ENCODE measurements at places on chromosomes 16 and 17. TPM values are rescaled to one million over a fixed set of nuclear protein-coding genes. Genes with fewer than 3 reads are reported as not detected.
A peak's percentile ranks its signal among the peaks of the same experiment; 100 is the strongest.

DNA sequence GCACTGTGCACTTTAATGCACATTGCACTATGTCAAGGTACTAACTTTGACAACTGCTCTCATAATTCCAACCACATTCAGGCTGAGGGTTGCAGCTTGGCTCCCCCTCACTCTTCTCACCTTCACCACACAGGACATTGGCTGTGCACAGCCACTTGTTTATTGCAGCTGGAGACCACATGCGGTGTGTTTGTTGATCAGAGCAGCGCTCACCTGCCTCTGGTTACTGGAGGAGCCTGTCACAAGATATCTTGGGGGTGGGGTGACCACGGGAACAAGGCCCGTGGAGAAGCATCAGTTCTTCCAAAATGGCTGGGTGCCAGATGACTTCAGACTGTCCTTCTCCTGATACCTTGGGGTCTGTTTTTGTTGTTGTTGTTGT lies 10.6 kb upstream of the CCL5 start:
- peak; percentile 81 for DNase-seq

- peak; percentile 72 for DNase-seq
These were observed 8.1 kb upstream of the TIMP2 start for GRCh38 chr17:78933025-78933958.

DNA sequence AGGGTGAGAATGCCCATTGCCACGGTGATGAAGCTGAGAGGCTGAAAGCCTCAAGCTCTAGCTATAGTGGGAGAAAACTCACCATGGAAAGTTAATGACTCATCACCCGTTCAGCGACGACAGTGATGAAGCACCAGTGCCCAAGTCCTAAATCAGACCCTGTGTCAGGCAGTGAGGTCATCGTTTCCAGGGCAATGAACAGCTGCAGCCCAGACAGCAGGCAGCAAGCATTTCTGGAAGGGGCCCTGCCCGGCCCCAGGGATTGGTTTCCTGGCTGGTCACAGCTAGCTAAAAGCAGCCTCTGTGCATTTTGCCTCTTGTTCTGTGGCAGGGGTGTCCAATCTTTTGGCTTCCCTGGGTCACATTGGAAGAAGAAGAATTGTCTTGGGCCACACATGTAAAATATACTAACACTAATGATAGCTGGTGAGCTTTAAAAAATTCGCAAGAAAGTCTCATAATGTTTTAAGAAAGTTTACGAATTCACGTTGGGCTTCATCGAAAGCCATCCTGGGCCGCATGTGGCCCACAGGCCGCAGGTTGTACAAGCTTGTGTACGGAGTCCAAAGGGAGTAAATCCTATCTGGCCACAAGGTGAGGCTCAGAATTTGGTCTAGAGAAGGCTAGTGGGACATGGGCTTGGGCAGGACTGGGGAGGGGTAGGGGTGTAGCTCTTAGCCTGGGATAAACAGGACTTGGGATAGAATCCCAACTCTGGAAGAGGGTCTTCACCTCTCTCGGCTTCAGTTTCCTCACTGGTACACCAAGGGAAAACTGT lies 40.6 kb downstream of the MIS12 start:
- DNase-seq: peak; percentile 92

DNA sequence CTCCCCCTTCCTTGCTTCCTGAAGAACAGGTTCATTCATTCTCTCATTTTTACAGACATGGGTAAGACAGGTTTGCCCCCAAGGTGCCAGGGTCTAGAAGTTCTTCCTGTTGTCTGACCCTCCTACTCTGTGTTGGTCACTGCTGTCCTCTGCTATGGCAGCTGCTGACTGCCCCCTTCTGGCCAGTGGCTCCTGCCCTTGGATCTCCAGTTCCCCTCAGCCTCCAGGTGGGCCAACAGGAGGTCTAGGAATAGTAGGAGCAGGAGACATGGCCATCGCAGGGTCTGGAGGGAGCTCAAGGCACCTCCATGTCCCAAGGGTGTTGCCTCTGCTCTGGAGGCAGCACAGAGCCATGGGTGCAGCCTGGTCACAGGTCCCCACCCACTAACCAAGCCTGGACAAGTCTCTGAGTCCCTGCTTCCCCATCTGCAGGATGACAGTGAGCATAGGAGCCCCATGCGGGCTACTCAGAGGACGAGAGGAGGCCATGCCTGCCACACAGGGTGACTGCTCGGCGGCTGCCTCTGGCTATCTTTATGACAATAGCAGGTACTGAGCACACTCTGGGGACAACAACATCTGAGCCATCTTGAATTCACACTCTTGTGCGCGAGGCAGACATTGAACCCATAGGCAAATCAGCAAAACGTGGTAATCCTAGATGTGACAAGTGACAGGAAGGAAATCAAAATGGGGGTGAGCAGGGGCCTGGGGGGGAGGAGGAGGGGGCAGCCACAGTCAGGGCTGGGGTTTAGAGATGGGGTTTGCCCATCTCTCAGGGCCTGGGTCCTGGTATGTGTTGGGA lies 27.0 kb upstream of the NXPH3 start:
- peak; percentile 35 for DNase-seq

- no peak for DNase-seq
These were observed 5.9 kb downstream of the RANBP10 start for GRCh38 chr16:67800338-67800926.

GRCh38 chr17:55390364-55390977 lies 31.2 kb downstream of the MMD start:
- DNase-seq: no peak

DNA sequence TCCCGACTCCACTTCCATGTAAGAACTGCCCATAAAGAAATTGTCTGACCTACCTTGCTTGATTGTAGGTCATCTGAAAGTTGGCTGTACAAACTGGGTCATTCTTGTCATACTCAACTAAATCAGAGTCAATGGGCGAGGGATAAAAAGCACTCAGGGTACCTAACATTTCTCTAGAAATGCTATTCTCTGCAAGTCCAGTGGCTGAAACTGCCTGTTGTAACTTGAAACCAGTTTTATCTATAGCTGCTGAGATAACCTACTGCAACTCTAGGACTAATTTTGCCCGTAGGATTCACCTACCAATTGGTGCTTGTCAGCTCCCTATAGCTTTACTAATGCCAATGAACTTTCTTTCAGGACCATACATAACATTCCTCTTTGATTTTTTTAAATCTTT lies 100.1 kb upstream of the GRIN2A start:
- no peak for DNase-seq

DNA sequence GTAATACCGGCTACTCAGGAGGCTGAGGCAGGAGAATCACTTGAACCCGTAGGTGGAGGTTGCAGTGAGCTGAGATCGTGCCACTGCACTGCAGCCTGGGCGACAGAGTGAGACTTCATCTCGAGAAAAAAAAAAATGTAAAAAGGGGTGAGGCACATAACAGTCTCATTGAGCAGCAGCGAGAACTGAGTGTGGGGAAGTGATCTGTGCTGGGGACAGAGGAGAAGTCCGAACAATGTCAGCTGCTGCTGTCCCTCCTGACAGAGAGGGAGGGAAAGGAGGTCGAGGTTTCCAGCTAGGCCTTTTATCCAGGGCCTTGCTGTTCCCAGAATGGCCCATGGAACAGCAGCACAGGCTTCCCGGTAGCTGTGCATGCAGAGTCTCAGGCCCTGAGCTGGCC lies 14.0 kb downstream of the C16orf74 start:
- no peak for DNase-seq

- no peak for DNase-seq
These were observed 35.8 kb downstream of the CPD start for GRCh38 chr17:30414486-30414885.

GRCh38 chr17:68182940-68183551 lies 64.8 kb upstream of the AMZ2 start:
- peak; percentile 83 for DNase-seq

GRCh38 chr17:40312893-40313667 lies 4.1 kb downstream of the RARA start:
- peak; percentile 1 for DNase-seq

DNA sequence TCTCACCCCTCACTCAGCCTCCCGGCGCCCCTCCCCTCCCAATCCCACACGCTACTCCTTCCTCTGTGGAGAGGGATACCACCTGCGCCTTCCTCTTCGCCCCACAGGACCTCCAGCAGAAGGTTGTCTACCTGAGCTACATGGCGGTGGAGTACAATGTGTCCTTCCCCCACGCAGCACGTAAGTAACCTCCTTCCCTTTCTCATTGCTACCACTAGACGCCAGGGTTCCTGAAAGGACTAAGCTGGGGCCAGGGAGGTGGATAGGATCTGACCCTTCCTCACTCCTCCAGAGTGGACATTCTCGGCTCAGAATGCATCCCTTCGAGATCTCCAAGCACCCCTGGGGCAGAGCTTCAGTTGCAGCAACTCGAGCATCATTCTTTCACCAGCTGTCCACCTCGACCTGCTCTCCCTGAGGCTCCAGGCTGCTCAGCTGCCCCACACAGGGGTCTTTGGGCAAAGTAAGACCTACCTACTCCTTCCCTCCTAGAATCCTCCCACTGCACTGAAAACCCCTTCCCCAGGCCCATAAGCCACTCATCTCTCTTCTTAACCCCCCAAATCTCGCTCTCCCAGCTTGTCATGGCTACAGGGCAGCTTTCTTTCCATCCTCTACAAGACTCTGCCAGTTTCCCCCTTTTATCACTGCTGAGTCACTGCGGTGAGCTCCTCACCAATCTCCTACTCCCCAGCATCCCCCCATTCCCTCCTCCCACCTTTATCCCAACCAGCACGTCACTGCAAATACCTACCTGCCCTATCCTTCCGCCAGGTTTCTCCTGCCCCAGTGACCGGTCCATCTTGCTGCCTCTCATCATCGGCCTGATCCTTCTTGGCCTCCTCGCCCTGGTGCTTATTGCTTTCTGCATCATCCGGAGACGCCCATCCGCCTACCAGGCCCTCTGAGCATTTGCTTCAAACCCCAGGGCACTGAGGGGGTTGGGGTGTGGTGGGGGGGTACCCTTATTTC lies 1.5 kb downstream of the CD68 start:
- no peak for DNase-seq

DNA sequence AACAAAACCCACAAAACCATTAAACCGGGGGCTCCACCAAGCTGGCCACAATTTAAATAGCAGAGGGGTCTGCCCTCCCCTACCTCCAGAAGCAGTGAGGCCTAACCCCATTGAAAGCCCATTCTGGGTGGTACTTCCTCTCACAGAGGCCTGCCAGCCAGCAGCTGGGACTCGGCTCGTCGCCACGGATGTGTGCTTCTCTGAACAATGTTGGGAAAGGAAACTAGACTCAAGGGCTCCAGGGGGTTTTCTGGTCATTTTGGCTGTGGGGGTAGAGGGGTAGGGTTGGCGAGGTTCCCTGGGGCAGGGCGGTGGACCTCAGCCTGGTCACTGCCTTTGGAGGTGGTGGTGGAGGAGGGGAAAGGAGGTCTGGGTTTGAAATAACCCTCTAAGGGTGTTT lies 4.7 kb upstream of the PLCG2 start:
- no peak for DNase-seq

DNA sequence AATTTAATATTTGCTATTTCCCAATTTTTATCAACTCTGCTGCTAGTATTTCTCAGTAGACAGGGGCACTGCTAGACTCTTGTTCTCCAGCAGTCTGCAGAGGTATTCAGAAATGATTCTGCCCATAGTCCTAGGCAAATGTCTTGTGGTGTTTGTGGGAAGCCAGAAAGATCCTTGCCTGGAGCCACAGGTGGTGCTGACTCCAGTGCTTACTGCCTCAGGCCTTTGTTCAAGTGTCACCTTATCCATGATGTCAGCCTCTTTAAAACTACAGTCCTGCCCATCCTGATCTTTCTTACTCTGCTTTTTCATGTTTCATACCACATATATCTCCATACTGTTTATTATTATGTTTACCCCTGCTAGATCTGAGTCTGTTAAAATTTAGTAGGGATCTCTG lies 26.5 kb downstream of the ZSWIM7 start:
- DNase-seq: no peak

GRCh38 chr16:78227855-78228254 lies 128.4 kb downstream of the WWOX start:
- DNase-seq: no peak

GRCh38 chr17:76152591-76152990 lies 11.5 kb upstream of the FOXJ1 start:
- no peak for DNase-seq

GRCh38 chr17:76427501-76428231 lies 25.3 kb downstream of the UBE2O start:
- DNase-seq: no peak

- DNase-seq: no peak
These were observed 3.7 kb downstream of the PEMT start for GRCh38 chr17:17587614-17588337.

GRCh38 chr16:73071131-73071940 lies 23.4 kb upstream of the ZFHX3 start:
- no peak for DNase-seq

DNA sequence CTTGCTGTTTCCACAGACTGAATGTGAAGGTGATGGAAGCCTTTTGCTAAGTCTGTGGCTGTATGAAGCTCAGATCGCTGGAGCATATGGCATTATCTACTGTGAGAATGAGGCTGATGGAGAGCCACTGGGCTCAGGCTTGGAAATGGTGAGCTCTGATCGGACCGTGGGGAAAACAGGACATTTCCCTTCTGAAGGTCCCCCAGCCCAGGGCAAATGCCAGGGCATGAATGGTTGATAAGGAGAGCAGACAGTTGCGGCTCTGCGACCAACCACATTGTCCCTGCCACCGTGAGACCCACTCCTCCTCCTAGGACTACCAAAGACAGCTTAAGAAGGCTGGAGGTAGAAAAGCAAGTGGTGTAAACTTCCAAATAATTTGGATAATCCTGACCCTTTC lies 4.7 kb upstream of the CUEDC1 start:
- no peak for DNase-seq

- DNase-seq: no peak
These were observed 17.4 kb downstream of the ITPRIPL2 start for GRCh38 chr16:19130852-19131824.

GRCh38 chr17:30312226-30312625 lies 20.5 kb upstream of the BLMH start:
- no peak for DNase-seq

DNA sequence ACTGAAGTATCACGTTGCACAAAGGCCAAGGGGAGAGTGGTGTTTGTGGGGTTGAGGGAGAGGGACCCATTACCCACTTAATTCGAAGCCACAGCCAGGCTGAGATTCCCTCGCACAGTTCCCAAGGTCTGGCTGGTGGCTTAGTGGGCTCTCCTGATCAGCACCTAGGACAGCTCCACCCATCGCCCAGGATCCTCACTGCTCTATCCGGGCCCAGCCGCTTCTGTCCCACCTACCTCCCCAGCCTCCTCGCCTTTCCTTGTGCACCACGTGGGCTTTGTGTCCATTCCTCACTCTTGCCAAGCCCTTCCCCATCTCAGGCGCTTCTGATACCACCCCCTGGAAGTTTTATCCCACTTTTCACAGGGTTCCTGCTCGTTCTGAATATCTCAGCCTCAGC lies 163.5 kb downstream of the CCT6B start:
- DNase-seq: peak; percentile 50

GRCh38 chr17:45256114-45256966 lies 5.6 kb downstream of the SPATA32 start:
- DNase-seq: peak; percentile 49

- DNase-seq: no peak
These were observed 14.9 kb downstream of the CMTM4 start for GRCh38 chr16:66681676-66682075.

Gene ZNF598
- total RNA-seq: 85.5 TPM

Gene LRRC37A
- 1.8 TPM for total RNA-seq

Gene SOST
- not detected for total RNA-seq

Gene CPHXL2
- not detected for total RNA-seq

Gene KRTAP4-4
- total RNA-seq: not detected

Gene TP53TG3C
- total RNA-seq: not detected

Gene TMEM204
- total RNA-seq: 12.9 TPM

Gene PRSS22
- not detected for total RNA-seq

Gene HOXB3
- 1.4 TPM for total RNA-seq

Gene SLC16A11
- 3.4 TPM for total RNA-seq

Gene CHAD
- total RNA-seq: not detected

Gene CD300A
- 2.2 TPM for total RNA-seq
